H7 (cell line): ENCODE measurements at places on chromosomes 11 and 22. TPM values are rescaled to one million over a fixed set of nuclear protein-coding genes. Genes with fewer than 3 reads are reported as not detected.
A peak's percentile ranks its signal among the peaks of the same experiment; 100 is the strongest.

The OR51B5 gene
- 0.15 TPM in 1 of 2 replicates, not detected in the other for total RNA-seq

DNA sequence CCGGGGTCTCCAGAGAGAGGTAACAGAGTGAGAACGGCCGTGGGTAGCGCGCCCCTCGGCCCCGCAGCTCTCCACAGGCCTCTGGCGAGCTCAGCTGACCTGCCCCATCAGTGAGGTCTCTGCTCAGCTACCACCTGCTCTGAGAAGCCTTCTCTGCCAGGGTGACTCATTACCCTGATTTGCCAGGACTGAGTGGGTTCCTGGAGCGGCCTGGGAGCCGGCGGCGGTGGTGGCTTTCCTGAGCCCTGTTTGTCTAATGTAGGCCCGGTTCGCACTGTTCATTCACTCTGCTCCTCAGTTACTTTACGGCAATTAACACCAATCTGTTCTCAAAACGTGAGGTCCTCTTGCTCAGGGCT lies 351.0 kb upstream of the B3GAT1 start:
- DNase-seq = no peak

The SPDYC gene
- 2.0 and 2.3 TPM in 2 replicates for total RNA-seq

The SMIM35 gene
- total RNA-seq = not detected in 2 replicates

DNA sequence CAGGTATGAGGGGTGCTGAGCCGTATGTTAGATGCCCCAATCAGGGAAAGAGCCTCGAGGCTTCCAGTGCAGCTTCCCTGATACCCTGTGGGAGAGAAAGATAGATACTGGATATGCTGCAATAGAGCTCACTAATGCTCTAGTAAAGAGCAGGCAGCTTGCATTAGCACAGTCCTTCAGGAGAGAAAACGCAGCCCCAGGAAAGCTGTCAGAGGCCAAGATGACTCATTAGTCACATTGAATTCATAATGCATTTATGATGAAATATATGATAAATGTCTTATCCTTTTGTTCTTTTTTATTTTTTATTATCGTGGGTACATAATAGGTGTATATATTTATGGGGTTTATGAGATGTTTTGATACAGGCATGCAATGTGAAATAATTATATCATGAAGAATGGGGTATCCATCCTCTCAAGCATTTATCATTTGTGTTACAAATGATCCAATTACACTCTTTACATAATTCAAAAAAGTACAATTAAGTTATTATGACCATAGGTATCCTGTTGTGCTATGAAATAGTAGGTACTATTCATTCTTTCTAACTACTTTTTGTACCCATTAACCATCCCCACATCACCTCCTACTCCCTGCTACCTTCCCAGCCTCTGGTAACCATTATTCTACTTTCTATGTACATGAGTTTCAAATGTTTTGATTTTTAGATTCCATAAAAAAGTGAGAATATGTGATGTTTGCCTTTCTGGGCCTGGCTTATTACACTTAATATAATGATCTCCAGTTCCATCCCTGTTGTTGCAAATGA lies 94.5 kb upstream of the TOP3B start:
- DNase-seq = no peak

DNA sequence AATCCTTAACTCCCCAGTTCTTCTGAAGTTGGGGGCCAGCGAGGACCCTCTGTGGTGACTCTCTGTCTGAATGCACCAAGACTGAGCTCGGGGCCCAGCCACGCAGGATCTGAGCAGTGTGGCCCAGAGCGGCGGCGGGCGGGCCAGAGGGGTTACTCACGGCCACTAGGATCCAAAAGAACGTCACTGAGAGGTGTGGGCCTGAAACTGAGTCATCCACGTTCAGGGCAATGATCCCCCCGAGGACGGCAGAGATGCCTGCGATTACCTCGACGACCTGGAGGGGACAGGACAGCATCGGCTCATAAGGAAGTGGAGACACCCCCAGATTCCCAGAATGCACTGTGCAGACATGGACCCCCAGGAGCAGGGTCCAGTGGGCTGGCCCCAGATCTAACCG lies 11.2 kb downstream of the MLC1 start:
- peak; percentile 88 for DNase-seq

DNA sequence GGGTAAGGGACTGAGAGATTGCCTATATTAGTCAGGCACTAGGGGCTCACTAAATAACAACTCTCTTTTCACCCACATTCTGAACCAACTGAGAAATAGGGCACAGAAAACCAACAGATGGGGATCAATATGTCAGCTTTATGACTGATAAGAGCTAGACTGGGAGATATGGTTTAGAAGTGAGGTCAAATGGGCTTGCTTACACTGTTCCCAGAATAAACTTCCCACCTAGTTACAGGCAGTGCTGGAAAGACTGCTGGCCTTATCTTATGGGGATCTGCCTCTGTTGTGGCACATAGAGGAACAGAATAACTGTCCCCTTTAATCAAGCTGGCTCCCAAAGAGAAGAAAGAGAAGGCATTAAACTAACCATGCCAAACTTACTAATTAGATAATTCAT lies 10.6 kb upstream of the RRAS2 start:
- DNase-seq = no peak

The FOXRED1 gene
- 54.0 and 68.7 TPM in 2 replicates for total RNA-seq

The FLRT1 gene
- 0.94 and 1.7 TPM in 2 replicates for total RNA-seq

GRCh38 chr22:39765661-39766060 lies 127.9 kb downstream of the ENTHD1 start:
- no peak for DNase-seq

- DNase-seq = no peak
These were observed 79.6 kb downstream of the BBOX1 start for GRCh38 chr11:27120211-27120610.
